Effector memory CD8-positive, alpha-beta T cell (primary cell): ENCODE measurements at places on chromosomes 13 and 19.
A peak's percentile ranks its signal among the peaks of the same experiment; 100 is the strongest.

DNA sequence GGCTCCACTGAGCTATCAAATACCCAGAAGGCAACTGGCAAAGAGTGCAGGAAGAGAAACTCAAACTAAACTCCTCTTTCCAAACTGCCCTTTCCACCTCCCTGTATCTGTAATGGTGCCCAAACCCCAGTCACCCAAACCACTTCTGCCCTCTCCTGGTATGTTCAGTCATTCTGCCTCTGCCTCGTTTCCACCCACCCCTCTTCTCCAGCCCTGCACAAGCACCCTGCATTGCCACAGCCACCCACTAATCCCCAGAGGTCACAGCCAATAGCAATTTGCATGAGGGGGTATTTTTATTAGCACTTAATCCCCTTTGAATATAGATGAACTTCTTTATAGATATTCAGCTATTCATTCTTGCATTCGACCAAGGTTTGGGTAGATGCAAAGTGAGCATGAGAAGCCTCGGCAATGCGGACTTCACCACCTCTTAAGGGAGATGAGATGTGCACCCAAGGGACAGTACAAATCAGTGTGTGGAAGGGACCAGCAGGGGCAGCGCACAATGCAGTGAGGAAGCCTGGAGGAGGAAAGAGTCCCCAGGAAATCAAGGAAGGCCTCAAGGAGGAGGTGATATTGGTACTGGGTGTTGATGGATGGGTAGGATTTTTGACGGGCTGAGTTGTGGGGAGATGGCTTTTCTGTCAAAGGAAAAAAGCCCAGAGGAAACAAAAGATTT, 12.4 kb downstream of the TMEM272 start:
- peak; percentile 56 for DNase-seq

- no peak for DNase-seq
Observed at GRCh38 chr13:100552755-100553154, 35.8 kb downstream of the GGACT start.

DNA sequence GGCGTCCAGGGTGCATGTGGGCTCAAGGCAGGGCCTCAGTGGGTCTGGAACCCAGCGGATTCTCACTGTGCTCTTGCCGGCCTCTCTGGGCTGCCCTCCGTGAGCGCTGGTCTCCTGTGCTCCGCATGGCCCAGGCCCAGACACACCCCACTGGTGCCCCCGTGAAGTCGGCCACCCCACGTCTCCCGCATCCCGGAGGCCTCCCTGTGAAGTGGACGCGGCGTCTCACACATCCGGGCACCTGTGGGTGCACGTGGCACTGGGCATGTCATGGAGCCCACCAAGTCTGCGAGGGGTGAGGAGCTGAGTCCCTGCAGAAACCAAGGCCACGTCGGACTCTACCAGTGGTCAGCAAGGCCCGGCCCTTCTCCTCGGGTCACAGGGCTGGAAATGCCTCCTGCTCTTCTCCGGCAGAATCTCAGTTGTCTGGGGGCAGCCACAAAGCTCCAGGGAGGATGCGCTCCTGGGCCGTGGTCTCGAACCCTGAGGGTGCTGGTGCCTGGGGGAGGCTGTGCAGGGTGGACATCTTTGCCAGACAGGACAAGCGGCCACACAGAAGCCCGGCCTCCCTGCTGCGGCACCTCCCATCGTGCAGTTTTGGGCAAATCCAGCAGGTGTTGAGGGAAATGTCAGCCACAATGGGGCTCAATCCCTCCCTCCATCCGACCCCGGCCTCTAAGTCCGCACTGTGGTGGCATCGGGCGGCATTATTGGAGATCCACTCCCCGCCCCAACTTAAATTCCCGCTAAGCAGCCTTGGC, 2.2 kb downstream of the C13orf46 start:
- DNase-seq = no peak

DNA sequence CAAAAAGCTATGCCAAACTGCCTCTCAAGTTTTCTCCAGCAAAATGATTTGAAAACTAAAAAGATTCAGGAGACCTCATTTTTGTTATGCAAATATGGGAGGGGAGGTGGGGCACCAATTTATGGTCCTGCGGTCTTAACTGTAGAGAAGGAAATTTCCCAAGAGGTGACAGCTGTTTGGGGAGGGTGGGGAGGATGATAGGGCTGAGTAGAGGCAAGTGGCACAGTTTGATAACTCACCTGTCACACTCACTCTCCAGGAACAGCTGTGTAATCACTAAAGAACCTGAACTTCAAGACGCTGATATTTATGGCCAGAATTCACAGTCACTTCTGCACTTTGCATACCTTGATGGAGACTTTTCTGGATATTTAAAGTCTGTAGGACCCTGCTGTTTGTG, 232.9 kb upstream of the STARD13 start:
- DNase-seq = no peak

- DNase-seq = no peak
Observed at GRCh38 chr13:110458017-110458416, 103.5 kb downstream of the RAB20 start.

- DNase-seq = no peak
Observed at GRCh38 chr19:11848200-11848593, 329 bp upstream of the ZNF439 start.

DNA sequence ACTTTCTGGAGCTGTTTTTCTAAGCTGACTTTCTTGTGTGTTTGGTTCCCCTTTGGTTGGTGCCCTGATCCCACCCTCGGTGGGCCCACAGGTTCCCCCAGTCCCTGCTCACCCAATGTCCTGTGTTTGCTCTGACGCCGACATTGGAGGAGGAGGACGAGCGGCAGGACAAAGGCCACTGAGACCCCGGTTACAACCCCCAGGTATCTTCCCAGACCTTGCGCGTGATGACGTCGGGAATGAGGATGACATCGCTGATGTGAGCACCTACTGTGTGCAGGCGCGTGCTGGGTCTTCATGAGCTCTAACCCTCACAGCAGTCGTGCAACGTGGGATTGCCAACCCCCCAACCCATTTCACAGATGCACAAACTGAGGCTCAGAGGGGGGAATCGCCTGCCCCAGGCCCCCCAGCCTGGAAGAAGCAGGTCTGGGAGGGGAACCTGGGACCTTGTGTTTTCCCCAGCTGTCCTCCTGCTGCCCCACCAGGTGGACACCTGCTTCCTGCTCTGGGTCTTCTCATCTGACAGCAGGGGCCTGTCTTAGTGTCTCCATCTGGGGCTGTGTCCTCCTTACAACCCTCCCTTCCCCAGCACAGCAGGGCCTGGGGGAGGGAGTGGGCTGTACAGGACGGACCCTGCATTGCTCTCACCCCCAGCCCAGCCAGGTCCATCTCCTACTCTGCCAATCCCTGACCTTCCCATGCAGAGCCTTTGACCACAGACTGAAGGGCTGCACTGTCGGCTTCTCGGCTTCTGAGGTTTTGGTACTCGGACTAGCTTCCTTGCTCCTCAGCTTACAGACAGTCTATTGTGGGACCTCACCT, 4.7 kb upstream of the LILRA6 start:
- DNase-seq = no peak

- peak; percentile 59 for DNase-seq
Observed at GRCh38 chr19:14370169-14370939, 10.9 kb upstream of the ADGRE5 start.

DNA sequence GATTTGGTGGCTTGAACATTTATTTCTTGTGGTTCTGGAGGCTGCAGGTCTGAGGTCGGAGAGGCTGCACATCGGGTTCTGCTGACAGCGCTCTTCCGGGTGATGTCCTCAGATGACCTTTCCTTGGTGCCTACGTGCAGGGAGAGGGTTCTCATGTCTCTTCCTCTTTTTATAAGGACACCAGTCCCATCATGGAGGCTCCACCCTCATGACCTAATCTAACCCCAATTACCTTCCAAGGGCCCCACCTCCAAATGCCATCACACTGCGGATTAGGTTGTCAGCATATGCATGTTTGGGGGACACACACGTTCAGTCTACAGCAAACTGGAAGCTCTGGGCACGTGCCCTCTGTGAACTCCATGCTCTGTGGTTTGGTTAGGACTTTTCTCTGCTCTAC, 338.6 kb downstream of the FGF9 start:
- DNase-seq = no peak

GRCh38 chr13:29081036-29081435, 260.9 kb downstream of the MTUS2 start:
- DNase-seq = peak; percentile 10

DNA sequence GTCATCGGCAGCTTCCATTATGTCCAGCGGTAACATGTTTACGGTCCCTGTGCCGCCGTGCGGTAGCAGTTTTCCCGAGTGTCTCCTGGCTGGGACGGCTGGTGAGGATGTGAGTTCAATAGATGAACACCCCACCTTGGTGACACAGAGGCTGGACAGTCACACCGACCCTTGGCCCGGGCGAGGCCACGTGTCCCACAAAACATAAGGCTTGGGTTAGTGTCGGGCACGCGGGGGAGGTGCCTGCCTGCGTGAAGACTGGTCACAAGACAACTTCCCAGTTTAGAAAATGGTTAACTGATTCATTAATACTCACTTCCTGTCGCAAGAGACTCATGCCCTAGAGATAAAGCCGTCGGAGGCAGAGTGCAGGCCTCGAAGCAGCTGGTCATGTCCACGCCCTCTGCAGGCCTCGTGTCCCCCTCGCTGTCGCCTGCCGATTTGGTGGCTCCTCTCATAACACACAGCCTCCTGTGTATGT, 17.2 kb downstream of the RASA3 start:
- DNase-seq = no peak

DNA sequence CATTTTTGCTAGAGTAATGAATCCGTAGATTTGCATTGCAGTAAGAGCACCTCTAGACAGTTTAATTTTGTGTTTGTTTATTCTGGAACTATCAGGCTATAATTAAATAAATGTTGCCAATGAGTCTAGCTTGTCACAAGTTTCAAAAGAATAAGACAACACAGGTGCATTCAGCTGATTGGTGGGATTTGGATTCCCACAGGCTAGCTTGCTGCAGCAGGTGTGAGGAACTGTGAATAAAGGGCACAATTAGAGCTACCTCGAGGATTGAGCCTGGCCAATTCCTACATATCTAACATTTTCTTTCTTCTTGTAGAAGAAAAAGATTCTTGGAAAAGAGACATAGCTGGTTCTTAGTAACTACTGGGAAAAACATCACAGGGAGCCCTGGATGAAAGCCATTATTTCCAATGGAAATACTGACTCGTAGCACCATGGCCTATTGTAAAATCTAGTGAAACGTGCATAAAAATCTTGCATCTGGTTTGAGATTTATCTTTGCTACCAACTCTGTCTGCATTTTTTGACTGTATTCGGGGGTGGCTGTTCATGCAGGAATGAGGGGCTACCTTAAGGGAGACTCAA, 360.9 kb downstream of the FGF9 start:
- no peak for DNase-seq

GRCh38 chr13:30121666-30122065, 185.7 kb downstream of the KATNAL1 start:
- no peak for DNase-seq

- DNase-seq = no peak
Observed at GRCh38 chr13:25715760-25716159, 336.1 kb downstream of the SHISA2 start.

GRCh38 chr19:8208922-8209461, at the start of gene CERS4:
Gene CERS4, plus strand, starts transcription at chr19:8209370. Its CDS starts 41,707 bp downstream, at chr19:8251077.
- peak; percentile 72 for DNase-seq
